ENCODE measurements at places on chromosomes 16 and 17.

DNA sequence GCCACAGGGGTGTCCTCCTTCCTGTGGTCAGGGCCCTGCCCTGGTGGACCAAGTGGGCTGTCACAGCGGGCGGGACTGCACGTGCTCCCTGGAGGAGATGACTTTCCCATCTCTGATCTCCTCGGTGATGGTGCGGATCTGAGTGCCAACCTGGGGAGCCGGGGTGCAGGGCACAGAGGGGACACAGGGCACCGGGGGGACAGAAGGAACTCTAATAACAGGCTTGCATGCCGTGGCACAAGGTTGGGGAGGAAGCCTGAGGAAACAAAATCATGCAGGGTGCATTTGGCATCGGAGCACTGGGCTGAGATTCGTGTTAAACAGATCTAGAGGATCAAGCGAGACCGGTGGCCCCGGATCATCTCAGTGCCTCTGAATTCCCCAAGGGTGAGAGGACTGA is 3.4 kb downstream of the KRT36 start:
- no peak for DNase-seq

DNA sequence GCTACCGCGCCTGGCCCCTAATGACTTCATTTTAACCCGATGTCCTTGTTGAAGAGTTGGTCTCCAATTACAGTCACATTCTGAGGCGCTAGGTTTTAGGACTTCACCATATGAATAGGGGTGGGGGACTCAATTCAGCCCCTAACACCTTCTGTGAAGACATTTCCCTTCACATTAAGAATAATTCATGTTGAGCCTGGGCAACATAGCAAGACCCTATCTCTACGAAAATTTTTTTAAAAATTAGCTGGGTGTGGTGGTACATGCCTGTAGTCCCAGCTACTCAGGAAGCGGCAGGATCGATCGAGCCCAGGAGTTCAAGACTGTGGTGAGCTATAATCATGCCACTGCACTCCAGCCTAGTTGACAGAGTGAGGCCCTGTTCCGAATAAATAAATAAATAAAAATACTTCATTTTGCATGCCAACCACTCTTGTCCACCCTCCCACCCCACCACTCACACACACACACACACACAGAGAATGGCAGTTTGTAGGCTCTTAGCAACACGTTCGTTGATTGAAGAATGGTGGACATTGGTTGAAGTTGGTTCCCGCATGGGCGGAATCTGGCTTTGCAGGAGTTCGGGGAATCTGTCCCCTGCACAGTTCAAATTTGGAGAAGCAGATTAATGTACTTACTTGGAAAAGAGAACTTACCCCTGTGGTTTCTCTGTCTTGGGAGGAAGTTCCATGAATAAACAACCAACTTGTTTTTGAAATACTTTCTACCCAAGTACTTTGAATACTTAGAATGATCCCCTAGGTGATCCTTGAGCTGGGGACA is 27.8 kb upstream of the TVP23A start:
- DNase-seq = no peak

GRCh38 chr17:17129466-17129865 is 76.7 kb downstream of the PLD6 start:
- peak; percentile 51 for DNase-seq

DNA sequence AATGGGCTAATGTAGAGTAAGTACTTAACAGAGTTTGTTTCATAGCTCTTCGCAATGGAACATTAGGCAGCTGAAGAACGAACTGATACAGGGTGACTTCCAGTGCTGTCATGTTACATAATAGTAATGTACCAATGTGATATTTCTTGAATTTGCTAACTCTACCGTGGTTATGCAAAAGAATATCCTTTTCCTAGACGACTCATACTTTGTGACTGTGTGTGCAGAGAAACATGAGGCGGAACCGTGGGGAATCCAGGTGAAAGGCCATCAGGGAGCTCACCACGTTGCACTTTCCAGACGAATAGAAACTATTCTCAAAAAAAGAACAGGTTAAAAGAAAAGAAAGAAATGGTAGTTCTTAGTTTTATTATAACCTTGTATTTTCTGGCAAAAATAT is 13.2 kb downstream of the NOB1 start:
- DNase-seq = peak; percentile 28

DNA sequence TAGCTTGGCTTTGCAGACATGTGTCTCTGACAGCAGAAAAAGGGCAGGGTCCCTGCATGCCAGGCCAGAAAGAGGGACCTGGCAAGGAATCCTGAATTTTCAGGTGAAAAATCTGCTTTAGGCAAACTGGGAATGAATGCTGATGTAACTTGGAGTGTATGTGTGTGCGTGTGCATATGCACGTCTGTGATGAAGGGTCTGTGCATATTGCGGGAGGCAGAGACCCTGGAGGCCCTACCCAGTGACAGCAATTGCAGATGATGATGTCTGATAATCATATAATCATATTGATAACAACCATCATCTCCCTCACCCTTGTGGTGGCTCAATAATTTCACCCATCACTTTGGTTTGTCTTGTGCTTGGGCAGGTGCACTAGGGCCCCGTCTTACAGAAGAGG is 80.7 kb upstream of the SDK2 start:
- no peak for DNase-seq

DNA sequence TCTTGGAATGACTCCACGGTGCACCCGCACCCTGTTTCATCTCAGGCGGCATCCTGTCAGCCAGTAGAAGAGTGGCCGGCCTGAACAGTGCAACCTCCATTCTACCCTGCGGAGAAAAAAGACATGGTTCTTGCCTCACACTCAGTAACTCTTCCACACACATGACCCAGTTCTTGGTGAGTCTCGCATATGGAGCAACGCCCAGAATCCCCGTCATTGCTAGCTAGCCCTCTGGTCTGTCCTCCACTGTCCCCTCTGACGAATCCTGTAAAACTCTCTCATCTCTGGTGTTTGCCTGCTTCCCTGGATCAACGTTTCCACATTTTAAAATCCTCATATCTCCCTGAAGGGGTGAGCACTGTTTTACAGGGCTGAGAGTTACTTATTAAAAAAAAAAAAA is 4.2 kb upstream of the RDM1 start:
- no peak for DNase-seq

DNA sequence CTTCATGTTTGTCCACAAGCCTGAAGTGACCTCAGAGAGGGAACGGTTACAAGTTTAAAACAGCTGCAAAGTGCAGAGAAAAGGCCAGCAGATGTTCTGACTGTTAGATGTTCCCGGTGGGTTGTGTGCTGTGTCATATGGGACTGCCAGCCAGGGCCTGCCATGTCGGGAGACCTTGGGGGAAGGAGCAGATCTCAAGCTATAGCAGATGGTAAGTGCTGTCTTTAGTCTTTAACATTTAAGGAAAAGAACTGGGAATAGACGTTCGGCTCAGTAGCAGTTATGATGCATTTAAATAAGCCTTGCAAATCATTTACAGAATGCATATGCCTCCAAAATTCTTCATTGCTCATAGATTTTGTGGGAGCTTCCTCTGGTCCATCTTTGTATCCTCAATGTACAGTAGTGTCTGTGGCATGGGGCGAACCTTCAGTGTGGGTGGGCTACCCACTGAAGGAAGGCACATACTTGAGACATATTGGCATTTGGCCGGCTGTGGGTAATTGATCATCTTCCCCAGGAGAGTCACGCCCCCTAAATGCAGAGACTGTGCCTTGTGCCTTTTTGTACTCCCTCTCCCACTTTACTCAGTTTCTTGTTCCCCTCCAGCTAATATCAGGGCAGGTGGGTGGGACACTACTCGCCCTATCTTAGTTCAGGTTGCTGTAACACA is 131.9 kb downstream of the NPIPB5 start:
- DNase-seq = no peak

DNA sequence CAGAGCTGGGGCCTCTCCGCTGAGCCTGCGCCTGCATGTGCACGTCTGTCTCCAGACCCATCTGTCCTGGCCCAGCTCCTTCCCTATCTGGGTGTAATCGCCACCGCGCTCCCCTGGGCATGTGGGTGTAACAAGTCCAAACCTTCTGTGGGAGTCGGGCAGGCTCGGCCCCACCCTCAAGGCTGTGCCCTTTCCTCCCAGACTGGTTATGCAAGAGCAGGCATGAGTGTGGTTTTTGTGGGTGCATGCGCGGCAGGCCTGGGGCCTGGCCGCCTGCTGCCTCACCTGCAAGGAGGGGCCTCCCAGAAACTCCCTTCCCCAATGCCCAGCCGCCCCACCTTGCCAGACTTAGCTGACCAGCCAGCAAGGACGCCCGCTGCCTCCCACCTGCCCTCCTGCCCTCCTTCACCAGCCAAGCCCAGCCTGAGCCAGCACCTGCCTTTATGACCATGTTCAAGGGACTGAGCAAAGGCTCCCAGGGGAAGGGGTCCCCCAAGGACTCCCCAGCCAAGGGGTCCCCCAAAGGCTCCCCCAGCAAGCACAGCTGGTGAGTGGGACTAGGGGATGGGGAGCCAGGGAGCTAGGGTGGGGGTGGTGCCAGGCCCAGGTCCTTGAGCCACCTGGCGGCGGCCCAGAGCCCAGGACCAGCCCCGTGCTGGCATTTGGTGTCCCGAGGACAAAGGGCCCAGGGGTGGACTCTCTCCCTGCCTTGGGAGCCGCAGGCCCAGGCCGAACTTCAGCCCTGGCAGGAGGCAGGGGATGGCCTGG is at the start of gene EVPLL:
Gene EVPLL, plus strand, starts transcription at position 342 of the 768 bp plus-strand sequence. CDS start 3,160 bp downstream, outside the sequence.
- DNase-seq = no peak

- no peak for DNase-seq
Observed at GRCh38 chr16:14014284-14014625, 56.9 kb upstream of the MRTFB start.

DNA sequence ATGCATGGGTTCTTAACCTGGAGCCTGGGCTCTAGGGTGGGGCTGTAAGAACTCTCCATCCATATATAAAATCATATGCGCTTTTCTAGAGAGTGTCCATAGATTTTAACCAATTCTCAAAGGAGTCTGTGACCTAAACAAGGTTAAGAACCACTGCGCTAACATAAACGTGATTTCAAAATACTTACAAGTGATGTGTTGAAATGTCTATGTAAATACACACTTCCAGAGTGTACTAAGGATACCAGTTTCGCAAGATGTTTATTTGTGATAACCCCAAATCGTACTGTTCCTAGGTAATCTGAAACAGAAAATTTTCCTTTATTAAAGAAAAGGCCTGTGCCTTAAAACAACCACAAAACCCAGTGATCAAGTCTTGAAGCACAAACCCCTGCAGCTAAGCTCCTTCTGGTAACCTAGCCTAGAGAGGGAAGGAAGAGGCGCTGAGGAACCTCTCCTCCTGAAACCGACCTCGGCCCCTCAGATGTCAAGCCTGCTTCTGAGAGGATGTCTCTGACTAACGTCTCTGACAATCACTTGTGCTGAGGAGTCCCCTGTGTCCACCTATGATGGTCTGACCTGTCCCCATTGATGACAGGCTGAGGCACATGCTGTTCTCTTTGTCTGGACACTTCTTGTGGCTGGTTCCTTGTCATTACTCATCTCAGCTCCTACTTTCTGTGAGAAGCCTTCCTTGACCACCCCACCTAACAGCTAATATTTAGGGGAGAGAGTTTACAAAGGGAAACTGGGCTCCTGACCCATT is 32.2 kb downstream of the SNN start:
- no peak for DNase-seq

GRCh38 chr16:75931043-75931442 is 204.8 kb upstream of the CPHXL start:
- DNase-seq = no peak

GRCh38 chr17:6867849-6868248 is 36.3 kb upstream of the TEKT1 start:
- no peak for DNase-seq

- no peak for DNase-seq
Observed at GRCh38 chr17:66399441-66399840, 97.0 kb downstream of the PRKCA start.

DNA sequence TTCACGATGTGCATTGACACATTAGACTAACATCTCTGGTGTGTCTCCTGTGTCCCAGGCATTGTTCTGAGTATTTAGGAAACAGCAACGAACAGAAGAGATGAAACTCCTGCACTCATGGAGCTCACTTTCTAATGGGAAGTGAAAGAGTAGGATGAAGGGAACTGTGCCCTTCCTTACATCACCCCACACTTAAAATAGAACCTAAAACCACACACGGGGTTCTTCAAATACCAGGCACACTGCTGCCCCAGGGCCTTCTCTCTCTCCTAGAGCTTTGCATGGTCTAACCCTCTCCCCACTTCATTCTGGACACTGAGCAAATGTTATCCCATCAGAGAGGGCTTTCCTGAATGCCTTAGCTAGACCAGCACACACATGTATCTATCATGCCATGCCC is 33.7 kb downstream of the TRIM25 start:
- DNase-seq = no peak
